ENCODE measurements at places on chromosomes 6 and 20.
A peak's percentile ranks its signal among the peaks of the same experiment; 100 is the strongest.

GRCh38 chr20:25629816-25630499 is 6.1 kb upstream of the NANP start:
- DNase-seq, result no peak

DNA sequence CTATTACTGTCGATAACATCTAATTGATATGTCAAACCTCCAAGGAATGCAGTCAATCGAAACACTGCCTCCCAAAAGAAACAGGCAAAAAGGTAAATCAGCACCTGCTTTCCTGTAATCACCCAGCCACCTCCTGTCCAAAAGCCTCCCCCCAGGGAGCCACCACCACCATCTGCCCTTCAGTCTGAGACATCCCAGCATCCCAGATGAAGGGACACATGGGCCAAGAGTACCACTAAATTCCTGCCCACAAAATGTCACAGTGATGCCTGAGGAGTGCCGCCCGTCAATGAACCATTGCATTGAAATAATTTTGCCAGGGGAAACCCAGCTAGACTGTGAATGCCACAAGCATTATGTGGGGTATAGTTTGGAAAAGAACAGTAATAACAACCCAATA is 401.7 kb downstream of the ZFAND3 start:
- DNase-seq, result no peak

GRCh38 chr6:129980821-129981220 is 37.6 kb upstream of the L3MBTL3 start:
- DNase-seq, result no peak

GRCh38 chr6:157993076-157993475 is 11.4 kb downstream of the SYNJ2 start:
- no peak for DNase-seq

- peak; percentile 33 for DNase-seq
Measured at GRCh38 chr6:13375360-13375878, 47.1 kb upstream of the TBC1D7 start.

- no peak for DNase-seq
Measured at GRCh38 chr20:52275181-52275691, 83.7 kb upstream of the ZFP64 start.

DNA sequence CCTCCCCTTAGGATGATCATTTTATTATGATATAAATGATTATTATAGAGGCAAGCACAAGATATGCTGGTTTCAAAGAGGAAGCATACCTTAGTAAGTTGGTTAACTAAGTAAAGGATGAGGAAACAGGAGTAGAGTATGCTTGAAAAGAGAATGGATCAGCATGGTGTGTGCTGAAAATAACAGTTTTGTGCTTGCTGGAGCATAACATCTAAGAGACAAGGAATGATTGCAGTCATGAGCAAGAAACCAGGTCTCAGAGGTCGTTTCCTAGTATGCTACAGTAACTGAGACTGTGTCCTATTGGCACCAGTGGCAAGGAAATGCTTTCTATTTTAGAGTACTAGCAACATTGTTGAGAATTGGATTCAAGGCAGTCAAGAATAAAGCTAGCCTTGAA is 34.1 kb downstream of the CDC40 start:
- no peak for DNase-seq

DNA sequence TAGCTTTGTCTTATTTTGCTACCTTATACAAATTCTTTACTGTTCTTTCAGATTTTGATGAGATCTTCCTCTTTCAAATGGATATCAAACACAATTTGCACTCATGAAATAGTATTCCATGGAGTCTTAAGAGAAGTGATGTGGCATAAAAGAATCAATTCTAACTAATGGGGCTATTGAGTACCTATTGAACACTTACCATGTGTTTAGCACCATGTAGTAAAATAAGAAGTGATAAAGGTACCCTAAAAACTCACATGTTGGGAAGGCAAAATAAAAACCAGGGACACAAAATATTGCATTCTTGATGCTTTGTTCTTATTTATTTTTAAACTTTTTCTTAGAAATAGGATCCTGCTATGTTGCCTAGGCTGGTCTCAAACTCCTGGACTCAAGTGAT is 56.2 kb downstream of the KIF13A start:
- no peak for DNase-seq

GRCh38 chr6:136483906-136484305 is 66.3 kb downstream of the MAP7 start:
- DNase-seq, result no peak

DNA sequence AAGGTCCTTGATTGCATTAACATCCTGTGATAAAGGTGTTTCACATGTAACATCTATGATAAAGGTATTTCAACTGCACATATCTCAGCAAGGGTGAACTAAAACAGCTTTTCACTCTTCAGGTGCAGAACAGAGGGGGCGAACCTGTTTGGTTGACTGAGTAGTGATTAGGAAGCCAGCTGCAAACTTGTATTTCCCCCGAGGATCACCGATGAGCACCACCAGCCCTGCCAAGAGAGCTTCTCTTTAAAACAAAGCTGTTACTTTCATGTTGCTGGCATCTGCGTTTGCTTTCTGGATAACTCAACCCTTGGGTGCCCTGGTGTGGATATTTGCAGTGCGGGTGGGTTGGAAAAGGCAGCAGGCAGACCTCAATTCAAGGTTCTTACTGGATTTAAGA is 39.6 kb downstream of the JAG1 start:
- no peak for DNase-seq
